ENCODE measurements at places on chromosomes 4 and X.

DNA sequence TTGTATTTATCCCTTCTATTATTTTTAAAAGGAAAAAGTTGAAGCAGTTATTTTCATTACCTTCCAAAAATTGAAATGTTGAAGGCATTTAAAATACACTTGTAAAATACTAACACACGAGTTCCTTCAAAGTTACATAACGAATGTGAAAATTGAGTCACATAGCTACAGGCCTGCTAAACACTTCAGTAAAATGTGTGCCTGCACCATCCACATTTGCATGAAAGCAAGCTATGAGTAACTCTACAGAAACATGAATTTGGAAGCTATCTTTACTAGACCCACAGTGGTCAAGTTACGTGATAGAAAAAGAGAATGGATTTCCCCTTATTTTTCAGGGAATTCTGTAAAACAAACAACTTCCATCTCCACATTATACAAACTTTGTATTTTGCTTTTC lies 1148.8 kb upstream of the PCDH7 start:
- no peak for DNase-seq

GRCh38 chr4:2663275-2663674 lies 92.9 kb downstream of the TNIP2 start:
- DNase-seq: no peak

- DNase-seq: no peak
These were observed 1124.1 kb downstream of the ADGRL3 start for GRCh38 chr4:62324215-62324614.

- DNase-seq: no peak
These were observed 92.6 kb upstream of the KDR start for GRCh38 chr4:55218041-55218440.

- peak; percentile 27 for DNase-seq
These were observed 51.0 kb upstream of the MTM1 start for GRCh38 chrX:150517303-150517910.

GRCh38 chr4:16858275-16858752 lies 40.1 kb downstream of the LDB2 start:
- no peak for DNase-seq

GRCh38 chr4:176467001-176467400 lies 147.2 kb downstream of the SPCS3 start:
- DNase-seq: no peak

DNA sequence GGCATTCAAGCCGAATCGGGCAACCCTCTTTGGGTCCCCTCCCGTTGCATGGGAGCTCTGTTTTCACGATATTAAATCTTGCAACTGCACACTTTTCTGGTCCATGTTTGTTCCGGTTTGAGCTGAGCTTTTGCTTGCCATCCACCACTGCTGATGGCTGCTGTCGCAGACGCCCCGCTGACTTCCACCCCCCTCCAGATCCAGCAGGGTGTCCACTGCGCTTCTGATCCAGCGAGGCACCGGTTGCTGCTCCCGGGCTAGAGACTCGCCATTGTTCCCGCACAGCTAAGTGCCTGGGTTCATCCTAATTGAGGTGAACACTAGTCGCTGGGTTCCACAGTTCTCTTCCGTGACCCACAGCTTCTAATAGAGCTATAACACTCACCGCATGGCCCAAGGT lies 13.3 kb downstream of the ACOX3 start:
- no peak for DNase-seq

DNA sequence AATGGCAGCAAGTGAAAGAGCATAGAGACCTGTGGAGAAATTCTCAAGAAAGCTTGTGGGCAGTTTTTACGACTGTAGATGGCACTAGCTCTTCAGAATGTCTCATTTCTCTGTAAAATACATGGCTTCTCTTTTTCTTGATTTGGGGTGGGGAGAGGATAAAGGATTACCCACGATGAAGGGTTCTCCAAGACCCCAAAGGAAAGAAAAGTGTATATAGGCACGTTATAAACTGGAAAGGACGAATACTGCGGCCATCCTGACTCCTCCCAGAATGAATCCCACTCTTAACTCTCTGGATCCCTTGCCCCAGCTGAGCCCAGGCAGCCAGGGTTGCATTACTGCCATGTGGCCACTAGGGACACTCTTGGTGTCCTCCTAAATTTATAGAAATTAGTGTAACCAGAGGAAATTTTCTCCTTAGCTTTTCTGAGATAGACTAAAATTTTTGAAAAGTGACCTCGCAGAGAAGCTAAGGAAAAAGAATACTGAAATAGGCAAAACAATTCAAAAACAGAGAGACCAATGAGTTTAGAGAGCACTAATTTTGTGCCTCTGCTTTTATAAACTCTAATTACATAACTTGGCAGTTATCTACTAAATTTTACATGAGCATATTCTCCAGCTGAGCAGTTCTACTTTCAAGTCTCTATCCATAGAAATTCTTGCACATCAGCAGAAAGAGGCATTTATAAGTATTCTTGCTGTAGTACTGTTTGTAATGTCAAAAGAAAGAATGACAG lies 37.8 kb upstream of the PCDH19 start:
- DNase-seq: peak; percentile 20

DNA sequence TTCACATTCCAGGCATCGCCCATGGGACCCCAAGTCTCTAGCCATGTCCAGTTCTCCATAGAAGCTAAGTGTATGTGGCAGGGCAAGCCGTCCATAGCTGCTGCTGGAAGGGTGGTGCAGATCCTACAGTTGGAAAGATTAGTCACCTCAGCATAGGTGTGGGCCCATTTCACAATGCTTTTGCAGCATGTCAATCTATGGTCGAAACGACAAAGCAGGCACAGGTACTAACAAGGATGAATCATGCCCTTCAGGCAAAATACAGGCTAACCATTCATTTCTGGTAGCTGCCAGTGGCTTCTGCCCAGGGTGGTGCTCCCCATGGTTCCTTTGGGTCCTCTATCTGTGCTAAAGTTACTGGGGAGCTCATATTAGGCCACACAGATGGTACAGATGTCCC lies 225.2 kb downstream of the ADGRL3 start:
- no peak for DNase-seq

DNA sequence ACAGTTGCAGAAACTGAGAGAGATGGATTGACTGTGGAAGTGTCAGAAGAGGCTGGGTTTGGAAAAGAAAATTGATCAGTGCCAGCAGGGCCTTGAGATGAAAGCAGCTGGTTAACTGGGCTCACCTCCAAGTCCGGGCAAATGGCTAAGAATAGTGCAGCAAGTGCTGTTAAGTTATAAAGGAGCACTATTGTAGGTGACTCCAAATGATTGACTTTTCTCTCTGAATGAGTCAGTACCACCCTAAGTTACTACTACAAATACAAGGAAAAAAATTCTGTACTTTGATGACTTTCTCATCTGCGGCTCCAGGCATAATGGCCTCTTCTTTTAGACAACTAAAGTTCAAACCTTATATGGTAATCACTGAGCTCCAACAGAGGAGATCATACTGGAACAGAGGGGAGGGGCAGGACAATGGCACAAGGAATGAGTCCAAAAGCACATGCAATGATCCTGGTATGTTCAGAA lies 733.4 kb upstream of the INTU start:
- no peak for DNase-seq

DNA sequence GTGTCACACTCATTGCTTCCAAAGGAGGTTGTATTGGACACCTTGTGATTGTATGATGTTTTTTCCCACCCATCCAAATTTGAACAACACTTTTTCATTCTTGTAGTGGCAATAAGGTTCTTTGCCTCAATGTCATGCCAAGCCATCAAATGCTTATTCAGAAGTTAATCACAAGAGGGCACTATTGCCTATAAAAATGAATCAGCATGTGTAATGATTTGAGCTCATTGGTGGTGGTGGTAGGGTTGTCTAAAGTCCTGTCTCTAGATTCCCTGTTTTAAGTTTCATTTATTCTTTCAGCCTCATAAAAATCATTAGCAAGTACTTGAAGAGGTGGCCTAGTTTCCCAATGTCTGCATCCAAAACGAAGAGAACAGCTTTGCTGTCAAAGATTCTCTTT lies 37.0 kb downstream of the IRS4 start:
- DNase-seq: no peak

- DNase-seq: no peak
These were observed 85.0 kb downstream of the NFKB1 start for GRCh38 chr4:102586002-102586643.

DNA sequence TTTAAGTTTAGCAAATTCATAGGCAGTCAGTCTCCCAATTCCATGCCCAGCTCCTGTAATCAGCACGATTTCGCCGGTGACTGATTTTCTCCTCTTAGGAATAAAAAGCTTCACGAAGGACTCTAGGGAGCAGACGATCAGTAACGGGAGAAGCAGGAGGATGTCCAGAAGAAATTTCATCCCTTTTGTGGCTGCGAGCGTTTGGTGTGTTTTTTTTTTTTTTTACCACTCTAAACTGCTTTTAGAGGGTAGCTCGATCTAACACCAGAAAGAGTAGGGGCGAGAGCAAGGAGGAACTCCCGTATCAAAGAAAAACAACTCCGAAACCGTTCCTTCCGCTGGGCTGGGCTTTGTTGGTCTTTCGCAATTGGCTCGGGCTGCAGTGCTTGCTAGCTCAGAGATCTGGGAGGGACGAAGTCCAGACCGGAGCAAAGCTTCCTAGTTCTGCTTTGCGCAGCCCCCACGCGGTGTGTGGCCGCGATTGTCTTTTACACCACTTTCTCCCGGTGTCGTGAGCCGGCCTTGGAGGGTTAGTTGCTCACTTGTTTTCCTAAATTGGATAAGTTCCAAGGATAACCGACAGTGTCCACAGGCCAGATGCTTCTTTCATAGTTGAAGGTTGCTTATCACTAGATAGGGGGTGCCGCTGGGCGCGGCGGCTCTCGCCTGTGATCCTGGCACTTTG lies at the start of gene HSD17B11:
TSS of gene HSD17B11 (minus strand) at position 298 of the 685 bp plus-strand sequence. CDS start at position 180, 118 bp downstream.
- peak; percentile 45 for DNase-seq

GRCh38 chrX:150377005-150377404 lies 13.9 kb downstream of the MAMLD1 start:
- DNase-seq: no peak

GRCh38 chr4:89123451-89123851 lies 12.1 kb downstream of the TIGD2 start:
- DNase-seq: no peak

DNA sequence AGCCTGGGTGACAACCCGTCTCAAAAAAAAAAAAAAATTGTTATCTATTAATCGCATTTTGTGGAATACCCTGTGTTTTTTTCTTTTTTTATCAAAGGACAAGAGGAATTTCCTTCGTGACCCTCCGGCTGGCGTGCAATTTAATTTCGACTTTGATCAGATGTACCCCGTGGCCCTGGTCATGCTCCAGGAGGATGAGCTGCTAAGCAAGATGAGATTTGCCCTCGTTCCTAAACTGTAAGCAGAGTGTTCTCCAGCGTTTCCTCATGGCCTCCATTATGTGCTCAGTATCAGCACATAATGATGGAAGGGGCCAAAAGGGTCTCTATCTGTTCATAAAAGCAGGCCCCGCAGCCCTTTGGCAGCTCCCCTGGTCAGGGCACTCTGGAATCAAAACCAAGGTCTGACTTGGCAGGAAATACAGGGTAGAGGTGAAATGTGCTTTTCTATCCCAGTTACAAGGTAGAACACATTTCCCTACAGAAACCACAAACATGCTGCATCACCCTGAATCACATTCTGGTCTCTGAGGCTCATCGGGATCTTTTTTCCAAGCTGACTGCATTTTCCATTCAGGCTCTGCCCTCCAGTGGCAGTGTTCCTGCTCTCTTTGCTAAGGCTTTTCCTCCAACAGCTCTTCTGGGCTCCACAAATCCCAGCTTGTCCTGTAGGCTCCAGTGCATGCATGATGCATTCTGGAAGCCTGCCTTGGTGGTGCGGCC lies 24.4 kb downstream of the SYAP1 start:
- DNase-seq: no peak

GRCh38 chr4:99843413-99843812 lies 26.8 kb downstream of the DAPP1 start:
- no peak for DNase-seq

DNA sequence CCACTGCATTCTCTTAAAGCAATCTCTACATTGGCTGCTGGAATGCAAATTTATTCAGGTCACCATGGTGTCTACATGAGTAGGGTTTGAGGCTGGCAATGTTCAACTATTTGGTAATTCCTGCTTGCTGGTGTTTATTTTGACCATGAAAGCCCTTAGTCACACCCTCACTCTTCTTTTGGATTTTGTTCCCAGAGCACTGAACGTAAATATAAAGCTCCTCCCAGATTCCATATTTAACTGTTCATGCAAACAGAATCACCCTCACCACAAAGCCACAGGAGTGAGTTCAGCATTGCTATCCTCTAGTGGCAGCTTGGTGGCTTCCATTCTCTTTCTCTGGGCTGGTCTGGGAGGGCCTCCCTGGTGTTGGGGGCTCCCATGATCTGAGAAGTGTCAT lies 82.8 kb downstream of the LNX1 start:
- no peak for DNase-seq

DNA sequence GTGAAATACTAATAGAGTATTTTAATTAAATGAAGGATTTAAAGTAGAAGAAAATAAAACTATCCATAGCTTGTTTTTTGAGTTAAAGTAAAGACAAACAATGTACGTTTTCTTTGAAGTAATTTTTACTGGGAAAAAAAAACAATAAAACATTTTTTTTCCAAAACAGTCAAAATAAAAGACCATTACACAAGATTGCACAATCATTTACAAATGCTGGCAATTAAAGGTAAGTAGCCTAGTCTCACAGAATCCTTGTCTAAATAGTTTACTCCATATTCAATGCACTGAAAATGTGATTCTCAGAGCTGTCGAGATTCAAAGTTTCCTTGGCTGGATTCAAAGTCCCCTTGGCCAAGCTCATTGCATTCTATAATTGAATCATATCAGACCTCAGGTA lies 21.2 kb downstream of the C4orf54 start:
- DNase-seq: no peak

- DNase-seq: peak; percentile 35
These were observed 31.8 kb upstream of the IQSEC2 start for GRCh38 chrX:53312946-53313727.

GRCh38 chr4:113678641-113679040 lies 82.9 kb downstream of the CAMK2D start:
- DNase-seq: no peak

DNA sequence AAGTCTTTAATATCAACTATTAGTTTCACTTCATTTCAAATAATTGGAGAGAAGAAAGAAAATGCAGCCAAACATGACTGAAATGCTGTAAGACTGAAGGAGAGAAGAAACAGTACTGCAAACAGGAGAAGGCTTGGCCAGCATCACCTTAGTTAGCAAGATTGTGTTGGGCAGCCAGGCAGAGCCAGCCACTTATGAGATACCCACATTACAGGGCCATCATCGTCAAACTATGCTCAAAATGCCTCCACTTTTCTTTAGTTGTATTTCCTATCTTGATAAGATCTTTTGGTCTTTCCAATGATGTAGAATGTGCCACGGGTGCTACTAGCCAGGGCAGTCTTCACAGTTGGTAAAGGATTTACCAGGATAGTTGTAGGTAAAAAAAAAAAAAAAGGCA lies 10.9 kb upstream of the IRF2 start:
- DNase-seq: no peak
